ENCODE measurements at places on chromosomes 16 and 17.

GRCh38 chr17:73465953-73466230 lies 154.1 kb upstream of the CDC42EP4 start:
- no peak for DNase-seq

GRCh38 chr16:68460067-68460466 lies 11.8 kb upstream of the SMPD3 start:
- DNase-seq: no peak

DNA sequence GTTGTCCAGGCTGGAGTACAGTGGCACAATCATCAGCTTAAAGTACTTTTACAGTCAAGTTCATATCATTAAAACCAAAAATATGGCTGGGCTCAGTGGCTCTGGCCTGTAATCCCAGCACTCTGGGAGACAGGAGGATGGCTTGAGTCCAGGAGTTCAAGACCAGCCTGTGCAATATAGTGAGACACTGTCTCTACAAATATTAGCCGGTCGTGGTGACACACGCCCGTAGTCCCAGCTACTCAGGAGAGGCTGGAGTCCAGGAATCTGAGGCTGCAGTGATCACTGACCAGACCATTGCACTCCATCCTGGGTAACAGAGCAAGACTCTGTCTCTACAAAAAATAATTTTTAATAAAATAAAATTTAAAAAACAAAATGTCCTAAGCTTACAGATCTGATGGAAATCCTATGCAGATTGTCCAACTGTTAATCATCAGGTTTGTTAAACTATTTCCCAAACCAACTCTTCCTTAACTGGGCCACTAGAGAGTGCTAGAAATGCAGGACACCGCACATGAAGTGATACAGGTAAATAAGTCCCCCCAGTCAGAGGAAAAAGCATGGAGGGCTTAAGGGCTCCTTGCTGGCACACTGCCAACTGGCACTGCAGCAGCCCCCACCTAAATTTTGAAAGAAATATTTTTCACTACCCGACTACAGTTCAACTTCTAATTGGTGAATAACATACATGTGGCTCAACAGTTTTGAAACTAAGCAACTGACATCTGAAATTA lies 2.8 kb downstream of the USP22 start:
- peak; percentile 57 for DNase-seq

DNA sequence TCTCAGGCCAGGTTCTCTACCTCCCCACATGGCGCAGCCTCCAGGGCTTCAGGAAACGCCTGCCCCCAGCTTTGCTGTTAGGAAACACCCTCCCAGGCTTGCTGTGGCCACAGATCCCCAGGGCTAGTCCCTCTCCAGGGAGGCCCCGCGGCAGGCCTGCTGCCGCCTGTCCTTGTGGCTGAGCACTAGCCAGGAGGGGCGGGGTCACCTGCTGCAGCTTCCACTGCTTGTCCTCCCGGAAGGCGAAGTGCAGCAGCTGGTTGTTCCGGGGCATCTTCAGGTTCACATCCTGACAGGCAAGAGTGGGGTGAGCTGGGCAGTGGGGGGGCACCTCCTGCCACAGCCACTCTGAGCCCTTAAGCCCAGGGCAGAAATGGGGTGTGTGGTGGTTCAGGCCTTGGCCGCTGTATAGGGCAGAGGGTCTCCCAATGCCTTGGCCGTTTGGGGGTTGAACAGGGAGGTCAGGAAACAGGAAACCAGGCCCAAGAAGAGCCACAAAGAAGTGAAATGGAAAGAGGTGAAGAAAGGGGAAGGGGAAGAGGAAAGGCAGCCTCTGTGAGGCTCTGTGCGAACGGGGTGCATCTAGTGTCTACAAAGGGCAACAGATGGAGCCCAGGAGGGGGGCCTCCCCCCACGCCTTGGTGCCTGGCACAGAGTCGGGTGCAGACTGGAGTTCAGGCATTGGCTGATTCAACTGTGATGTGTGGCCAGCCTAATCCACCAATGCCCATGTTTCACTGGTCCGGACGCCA lies 2.0 kb downstream of the ROGDI start:
- DNase-seq: no peak

- no peak for DNase-seq
Measured at GRCh38 chr16:52568983-52569690, 22.2 kb upstream of the TOX3 start.

DNA sequence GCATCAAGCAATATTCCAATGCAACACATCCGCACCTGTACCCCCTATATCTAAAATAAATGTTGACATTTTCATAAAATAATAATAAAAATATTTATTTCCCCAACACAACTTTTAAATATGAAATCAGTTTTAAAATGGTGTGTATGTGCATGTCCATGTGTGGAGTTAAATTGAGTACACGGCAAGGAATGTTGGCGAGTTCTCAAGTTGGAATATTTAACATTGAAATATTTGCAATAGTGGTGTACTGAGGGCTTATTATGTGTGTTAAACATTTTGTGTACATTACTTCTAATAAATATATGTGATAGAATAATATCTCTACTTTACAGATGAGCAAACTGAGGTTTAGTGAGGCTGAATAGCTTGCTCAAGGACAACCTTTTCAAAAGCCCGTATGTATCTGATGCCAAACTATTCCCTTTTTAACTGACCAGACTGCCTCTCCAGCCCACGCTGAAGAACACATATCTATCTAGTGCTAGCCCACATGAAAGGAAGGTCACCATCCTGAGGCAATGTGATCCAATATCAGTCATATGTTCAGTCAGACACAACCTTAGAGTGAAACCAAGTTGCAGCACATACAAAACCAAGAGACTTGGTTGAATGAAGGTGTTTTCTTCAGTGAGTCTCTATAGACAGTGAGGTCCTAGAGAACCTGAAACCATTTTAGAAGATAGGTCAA lies 192.2 kb upstream of the CDH11 start:
- no peak for DNase-seq

- DNase-seq: no peak
Measured at GRCh38 chr16:35906440-35906839, 2447.0 kb downstream of the TP53TG3F start.
